ENCODE measurements at places on chromosomes 6 and 20.

DNA sequence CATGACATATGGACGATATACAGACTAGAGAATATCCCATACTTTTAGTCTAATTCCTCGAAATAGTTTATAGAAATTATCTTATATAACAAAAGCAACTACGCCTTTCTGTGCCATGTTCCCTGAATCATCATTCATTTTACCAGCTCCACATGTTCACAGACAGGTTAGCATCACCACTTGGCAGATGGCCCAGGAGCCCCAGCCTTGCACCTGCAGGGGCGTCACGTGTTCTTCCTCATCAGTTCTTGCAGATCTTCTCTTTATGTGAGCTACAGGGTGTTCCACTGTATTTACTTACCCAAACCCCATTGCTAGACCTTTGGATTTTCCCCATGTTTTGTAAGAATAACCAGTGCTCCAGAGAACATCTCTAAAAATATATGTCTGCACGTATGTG lies 12.6 kb upstream of the BNIP5 start:
- DNase-seq = peak; percentile 84

- no peak for DNase-seq
These were observed 3.1 kb upstream of the ATXN1 start for GRCh38 chr6:16764188-16764950.

- DNase-seq = peak; percentile 45
These were observed 14.3 kb upstream of the ZC3H12D start for GRCh38 chr6:149499066-149499465.

- DNase-seq = no peak
These were observed 727.3 kb downstream of the MAFB start for GRCh38 chr20:39961637-39962244.

DNA sequence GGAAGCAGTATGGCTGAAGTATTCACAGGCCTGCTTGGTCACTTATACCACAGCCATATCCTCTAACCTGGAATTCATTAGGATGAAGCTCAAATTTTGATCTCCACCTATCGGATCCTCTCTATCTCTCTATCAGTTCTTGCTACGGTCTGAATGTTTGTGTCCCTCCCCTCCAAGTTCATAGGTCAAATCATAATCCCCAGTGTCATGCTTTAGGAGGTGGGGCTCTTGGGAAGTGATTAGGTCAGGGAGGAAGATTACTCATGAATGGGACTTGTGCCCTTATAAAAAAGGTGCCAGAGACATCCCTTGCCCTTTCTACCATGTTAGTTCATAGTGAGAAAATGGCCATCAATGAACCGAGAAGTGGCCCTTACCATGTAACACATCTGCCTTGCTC lies 190.8 kb upstream of the MYLIP start:
- DNase-seq = no peak
